Central memory CD8-positive, alpha-beta T cell (primary cell): ENCODE measurements at places on chromosomes 16 and 17.

GRCh38 chr16:68826652-68827051, 16.7 kb upstream of the TANGO6 start:
- DNase-seq, result no peak

GRCh38 chr17:31274252-31274651, 22.8 kb downstream of the OMG start:
- no peak for DNase-seq

DNA sequence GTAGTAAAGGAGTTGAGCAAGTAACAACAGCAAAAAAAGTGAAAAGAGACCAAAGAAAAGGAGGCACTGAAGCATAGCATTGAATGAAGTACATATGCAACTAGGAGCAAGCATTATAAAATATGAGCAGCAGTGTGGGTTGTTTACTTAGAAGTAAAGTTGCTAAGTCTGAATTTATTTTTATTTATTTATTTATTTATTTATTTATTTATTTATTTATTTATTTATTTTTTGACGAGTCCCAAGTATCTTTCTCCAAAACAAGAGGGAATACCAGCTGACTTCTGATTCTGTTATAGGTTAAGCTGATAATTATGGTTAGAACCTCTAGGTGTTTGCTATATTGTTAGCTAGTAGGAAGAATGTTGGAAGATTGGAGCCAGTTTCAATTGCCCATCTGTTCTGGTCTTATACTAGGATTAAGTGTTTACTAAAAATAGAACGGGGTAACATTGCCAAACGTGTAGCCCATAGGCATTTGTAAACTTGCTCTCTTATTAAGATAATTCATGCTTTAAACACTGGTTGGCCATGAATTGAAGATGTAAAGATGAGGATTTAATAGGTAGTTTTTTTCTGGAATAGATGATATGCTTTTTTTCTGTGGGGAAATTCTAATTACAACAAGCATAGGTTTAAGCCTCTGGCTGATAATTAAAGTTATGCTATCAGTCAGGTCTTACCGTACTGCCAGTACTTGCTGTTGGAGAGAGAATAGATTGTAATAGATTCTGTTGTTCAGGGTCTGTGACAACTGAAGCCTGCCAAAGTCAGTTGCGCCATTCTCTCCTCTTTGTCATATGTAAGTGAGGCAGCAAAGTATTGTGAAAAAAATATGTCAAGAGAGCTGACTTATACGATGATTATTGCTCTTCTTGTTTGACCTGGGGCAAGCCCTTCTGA, 66.7 kb downstream of the PPM1E start:
- no peak for DNase-seq

GRCh38 chr17:78127888-78128550, 536 bp downstream of the TMC6 start:
- DNase-seq, result no peak

- no peak for DNase-seq
Measured at GRCh38 chr17:35878361-35878760, 1.8 kb downstream of the CCL5 start.

- DNase-seq, result no peak
Measured at GRCh38 chr16:8847145-8847544, 21.7 kb downstream of the CARHSP1 start.

DNA sequence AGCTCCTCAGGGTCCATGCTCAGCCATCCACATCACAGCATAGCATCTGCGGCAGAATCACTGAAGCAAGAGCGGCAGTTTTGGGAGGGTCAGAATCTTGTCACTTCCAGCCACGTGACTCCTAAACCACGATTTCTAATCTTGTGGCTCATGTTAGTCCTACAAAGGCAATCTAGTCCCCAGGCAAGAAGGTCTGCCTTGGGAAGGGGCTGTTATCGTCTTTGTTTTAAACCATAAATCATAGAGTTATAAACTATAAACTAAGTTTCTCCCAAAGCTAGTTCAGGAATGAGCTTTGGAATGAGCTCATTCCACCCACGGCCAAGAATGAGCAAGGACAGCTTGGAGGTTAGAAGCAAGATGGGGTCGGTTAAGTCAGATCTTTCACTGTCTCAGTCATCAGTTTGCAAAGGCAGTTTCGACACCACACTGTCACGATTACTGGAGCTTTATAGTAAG, 20.8 kb upstream of the DNAH17 start:
- no peak for DNase-seq

DNA sequence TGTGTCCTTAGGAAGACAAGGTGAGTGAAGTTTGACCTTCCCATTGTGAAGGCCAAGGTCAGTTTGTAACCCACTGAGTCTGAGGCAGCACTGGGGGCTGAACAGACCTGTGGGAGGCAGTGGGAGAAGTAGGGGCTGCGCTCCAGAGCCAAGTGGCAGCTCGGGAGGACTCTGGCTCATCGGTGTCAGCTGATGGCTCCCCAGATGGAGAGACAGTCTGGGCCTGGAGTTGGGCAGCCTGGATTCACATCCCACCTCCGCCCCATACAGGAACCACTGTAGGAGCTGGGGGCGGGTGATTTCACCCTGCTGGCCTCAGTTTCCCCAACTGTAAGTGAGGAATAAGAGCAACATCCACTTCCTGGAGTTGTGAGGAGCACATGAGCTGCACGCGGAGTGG, 128.4 kb downstream of the FOXL1 start:
- DNase-seq, result no peak

- no peak for DNase-seq
Measured at GRCh38 chr17:55576237-55576995, 65.2 kb upstream of the SMIM36 start.

GRCh38 chr17:46958041-46958591, 20.9 kb downstream of the RPRML start:
- DNase-seq, result no peak

DNA sequence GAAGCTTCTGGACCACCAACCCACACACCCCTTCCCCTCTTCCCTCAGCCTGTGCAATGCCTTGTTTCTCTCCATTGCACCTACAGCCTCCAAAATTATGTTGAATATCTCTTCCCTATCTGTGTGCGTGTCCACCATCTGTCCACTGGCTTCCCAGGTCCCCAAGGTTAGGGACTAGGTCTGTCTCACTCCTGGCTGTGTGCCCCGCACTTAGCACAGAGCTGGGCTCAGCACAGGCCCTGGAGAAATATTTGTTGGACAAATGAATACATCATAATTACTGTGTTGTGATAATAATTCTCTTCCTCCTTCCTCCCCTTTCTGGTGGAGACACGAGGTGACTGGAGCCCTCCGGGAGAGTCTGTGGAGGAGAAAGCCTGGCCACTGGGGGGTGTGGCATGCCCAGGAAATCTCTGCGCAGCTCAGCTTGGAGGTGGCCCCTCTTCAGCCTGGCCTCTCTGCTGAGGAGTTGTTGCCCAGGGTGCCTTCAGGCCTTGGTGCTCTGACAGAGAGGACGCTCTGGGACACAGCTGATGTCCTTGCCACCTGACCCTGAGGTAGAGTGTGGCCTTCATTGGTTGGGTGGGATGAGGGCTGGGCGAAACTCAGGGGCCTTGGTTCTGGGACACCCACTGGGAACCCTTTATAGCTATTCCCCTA, 3.3 kb upstream of the BRD7 start:
- DNase-seq, result no peak

DNA sequence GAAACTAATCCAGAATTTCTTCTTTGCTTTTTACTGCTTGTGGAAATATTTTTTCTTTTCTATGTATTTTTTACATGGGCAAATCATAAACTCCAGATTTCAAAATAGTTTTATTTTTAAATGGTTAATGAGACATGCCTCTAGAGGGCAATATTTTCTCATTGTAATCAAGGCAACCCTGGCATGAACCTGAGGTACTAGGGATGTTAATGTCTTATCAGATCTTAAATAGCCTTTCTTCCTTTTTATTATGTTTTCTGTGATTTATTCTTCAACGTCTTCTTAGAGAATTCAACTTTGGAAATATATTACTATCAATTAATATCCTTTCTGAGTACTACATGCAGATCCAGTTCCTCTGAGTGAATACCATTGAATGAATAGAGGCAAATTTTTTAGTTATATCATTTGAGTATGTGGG, 324.7 kb downstream of the BCAS3 start:
- DNase-seq, result no peak

- DNase-seq, result no peak
Measured at GRCh38 chr17:43939886-43940285, 2.4 kb downstream of the PPY start.

DNA sequence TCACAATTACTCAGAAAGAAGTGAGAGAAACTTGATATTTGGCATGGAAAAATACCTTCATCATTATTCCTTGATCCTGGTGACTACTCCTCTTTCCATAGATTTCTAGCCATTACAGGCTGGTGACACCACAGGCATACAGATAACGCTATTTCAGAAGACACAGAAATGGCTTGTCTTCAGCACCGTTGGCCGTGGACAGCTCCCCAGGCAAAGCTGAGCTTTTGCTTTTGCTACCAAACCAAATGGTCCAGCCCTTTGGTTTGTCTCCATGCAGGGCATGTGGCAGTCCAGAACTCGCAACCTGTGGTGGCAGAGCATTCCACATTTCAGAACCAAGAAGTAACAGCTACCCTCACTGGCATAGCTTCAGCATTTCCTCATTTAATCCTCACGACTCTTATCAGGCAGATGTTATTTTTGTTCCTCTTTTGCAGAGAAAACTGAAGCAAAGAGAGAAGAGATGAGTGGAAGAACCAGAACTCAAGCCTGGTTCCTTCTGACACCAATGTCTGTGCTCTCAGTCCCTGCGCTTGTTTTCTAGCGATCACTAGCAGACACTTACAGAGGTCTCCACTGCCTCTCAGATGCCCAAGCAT, 55.5 kb downstream of the HS3ST4 start:
- DNase-seq, result no peak

DNA sequence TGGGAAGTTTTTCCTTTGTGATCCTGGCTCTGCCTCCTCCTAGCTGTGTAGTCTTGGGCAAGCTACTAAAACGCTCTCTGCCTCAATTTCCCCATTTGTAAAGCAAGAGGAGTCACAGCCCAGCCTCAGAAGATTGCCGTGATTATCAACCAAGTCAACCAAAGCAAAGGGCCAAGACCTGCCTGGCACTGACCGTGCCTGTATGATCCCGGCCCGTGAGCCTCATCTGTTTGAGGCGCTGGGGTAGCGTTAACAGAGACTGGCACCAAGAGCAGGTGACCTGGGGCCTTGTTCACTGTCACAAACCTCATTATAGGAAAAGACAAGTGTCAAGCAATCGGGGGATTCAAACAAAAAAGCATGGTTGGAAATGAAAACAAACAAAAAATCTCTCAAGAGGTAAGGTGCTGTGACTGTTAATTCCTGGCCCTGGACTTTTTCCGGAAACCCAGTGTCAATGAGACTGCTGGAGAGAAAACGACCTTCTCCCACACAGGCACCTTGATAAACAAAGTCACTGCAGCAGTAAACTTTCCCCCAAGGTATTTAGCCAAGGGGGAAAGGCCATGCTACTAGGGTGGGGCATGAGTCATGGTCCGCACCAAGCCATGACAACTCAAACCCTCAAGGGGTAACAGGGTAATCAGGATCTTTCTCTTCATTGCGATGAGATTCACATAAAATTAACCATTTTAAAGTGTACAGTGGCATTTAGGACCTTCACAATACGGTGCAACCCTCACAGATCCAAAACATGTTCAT, 5.4 kb downstream of the MEAK7 start:
- no peak for DNase-seq

DNA sequence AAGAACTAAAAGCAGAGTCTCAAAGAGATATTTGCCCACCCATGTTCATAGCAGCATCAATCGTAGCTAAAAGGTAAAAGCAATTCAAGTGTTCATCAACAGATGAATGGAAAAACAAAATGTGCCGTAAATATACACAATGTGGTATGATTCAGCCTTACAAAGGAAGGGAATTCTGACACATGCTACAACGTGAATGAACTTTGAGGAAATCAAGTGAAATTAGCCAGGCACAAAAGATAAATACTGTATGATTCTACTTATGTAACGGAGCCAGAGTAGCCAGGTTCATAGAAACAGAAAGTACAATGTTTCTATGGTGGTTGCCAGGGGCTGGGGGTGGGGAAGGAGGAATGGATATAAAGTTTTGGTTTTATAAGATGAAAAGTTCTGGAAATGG, 57.8 kb upstream of the IL34 start:
- no peak for DNase-seq

- no peak for DNase-seq
Measured at GRCh38 chr17:47622180-47622549, 27.6 kb upstream of the KPNB1 start.

- DNase-seq, result no peak
Measured at GRCh38 chr17:79537061-79537460, 73.8 kb downstream of the RBFOX3 start.

- DNase-seq, result no peak
Measured at GRCh38 chr16:49262501-49262900, 19.1 kb downstream of the CBLN1 start.
